ENCODE measurements at places on chromosomes 7 and 10.

GRCh38 chr10:132632091-132632561 is 94.5 kb downstream of the INPP5A start:
- no peak for DNase-seq

- DNase-seq = no peak
Measured at GRCh38 chr10:97029271-97029670, 156.5 kb downstream of the SLIT1 start.

DNA sequence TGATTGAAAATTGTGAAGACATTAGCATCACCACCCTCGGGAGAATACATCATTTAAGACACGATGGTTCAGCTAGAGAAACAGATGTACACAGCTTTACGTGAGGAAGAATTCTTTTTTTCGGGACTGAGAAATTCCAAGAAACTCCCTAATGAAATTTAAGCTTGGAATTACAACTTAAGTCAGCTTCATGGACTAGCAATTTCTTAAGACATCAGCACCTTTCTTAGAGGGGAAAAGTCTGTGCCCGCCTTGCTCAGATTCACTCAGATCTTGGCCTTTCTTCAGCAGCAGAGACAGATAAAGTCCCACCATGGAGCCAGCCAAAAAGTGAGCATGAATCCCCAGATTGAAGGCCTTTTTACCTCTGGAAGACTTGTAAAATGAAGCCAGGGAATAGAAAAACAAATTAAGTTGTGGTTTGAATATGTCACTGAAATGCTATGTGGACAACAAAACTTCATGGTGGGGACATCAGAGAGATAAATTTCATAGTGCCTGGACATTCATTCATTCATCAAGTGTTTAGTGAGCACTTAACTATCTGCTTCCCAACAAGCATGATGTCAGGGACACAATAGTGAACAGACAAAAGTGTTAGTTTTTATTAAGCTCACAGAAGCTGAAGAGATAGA is 32.1 kb downstream of the PRKG1 start:
- no peak for DNase-seq

DNA sequence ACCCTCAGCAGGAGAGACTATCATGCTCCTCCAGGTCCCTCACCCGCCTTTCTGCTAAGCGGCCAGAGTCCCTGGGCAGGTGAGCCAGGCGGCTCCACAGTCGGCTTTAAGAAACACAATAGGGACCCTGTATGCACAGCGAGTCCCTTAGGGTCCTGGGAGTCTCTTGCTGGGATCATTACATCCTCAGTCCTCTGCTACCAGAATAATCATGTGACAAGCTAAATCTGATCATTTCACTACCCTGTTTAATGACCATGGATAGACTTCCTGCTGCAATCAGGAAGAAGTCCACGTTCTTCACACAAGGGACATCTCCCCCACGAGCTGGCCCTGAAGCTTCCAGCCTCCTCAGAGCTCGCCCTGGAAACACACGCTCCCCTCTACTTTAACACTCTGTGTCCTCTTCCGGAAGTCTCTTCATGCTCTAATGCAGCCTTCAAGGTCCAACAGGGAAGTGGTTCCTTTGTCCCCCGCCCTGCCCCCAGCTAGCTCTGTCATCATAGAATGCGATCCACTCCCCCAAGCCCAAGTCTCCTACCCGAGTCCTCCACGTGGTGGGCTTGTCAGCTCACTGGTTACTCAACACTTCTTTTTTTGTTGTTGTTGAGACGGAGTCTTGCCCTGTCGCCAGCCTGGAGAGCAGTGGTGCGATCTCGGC is 101.5 kb downstream of the RNF216 start:
- DNase-seq = peak; percentile 46

GRCh38 chr7:12386313-12386740 is 17.3 kb downstream of the VWDE start:
- DNase-seq = no peak

GRCh38 chr7:150610233-150610632 is 22.0 kb downstream of the GIMAP6 start:
- no peak for DNase-seq

- DNase-seq = no peak
Measured at GRCh38 chr10:30455816-30456215, 21.8 kb downstream of the MAP3K8 start.

DNA sequence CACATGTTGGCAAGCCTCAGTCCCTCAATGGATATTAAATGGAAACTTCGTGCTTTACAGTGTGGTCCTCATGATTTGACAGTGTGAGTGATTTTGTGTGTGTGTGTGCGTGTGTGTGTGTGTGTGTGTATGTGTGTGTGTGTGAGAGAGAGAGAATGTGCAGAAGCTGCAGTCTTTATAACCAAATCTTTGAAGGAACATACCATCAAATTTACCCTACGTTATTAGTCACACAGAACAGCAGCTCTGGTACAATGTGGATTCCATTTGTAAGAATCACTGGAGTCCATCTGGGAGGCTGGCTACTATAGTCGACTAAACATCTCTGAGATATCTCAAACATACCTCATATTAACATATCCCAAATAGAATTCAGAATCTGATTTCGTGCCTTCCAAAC is 928.0 kb upstream of the POT1 start:
- no peak for DNase-seq

GRCh38 chr10:95315509-95315908 is 24.7 kb upstream of the PDLIM1 start:
- DNase-seq = no peak

GRCh38 chr7:1758028-1758858 is 88.2 kb downstream of the ELFN1 start:
- peak; percentile 35 for DNase-seq

- no peak for DNase-seq
Measured at GRCh38 chr7:51700593-51701215, 384.1 kb upstream of the COBL start.

DNA sequence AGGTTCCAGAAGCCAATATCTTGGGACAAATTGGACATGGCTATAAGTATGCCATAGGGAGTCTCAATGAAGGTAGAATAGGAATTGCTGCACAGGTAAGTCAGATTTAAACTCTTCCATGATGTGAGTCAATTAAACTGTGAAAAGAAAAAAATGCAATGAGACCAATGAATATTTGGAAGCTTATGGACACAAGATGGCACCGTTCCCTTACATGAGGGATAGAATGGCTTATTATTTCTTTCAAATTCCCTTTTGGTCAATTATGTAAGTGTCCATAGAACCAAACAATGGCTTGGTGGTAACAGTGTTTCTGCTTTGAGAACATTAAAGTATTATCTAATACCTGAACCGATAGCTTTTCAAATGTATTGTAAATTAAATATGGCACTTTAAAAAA is 35.6 kb downstream of the ACADSB start:
- DNase-seq = peak; percentile 17

DNA sequence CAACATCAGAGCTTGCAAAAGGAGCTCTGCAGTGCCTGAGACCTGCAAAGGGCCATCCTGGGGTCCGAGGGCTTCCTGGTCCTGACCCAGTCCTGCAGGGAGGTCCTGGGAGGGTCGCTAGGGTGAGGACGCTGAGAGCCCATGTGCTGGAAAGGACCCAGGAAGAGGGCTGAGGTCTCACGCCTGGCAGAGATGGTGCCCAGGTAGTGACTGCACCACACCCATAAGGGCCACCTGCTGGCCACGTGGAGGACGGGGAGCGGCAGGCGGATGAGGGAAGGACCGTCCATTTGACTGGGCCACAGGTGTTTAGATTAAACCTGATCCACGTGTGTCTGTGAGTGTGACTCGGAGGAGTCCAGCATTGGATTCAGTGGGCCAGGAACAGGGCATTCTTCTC is 392.8 kb downstream of the DNAJB6 start:
- no peak for DNase-seq

DNA sequence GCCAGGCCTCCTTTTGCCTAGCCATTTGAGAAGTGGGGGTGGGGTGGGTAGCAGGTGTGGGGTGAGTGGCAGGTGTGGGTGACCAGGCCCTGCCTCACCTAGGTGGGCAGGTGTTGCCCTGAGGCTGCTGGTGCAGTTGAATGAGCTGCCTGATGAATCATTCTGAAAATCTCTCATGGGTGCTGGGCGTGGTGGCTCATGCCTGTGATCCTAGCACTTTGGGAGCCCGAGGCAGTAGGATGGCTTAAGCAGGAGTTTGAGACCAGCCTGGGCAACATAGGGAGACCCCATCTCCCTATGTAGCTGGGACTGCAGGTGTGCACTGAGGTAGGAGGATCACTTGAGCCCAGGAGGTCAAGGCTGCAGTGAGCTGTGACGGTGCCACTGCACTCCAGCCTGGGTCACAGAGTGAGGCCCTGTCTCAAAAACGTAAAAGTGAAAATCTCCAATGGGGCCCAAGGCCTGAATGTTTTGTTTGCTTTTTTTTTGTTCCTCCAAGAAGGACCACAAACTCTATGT is 17.7 kb downstream of the TSPAN14 start:
- DNase-seq = no peak

- DNase-seq = peak; percentile 38
Measured at GRCh38 chr7:48280100-48280499, 108.8 kb downstream of the ABCA13 start.

GRCh38 chr7:142636751-142637150 is 112.5 kb upstream of the PRSS1 start:
- DNase-seq = no peak

DNA sequence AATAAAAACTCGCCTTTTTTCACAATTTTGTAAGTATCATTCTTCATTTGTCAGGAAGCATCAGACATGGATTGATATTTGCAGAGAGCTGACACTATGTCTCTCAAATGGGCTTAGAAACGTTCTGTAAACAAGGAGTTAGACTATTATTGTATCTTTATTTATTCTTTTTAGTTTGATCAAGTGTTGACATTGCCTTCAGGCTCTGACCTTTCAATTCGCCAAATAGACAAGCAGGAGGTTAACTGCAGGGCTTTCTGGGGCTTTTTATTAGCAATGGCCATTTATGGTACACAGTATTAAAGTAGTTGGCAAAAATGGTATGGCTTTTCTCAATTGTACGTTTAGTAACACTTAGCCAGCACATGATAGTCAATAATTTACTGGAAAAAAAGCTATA is 221.7 kb downstream of the ZWINT start:
- no peak for DNase-seq

DNA sequence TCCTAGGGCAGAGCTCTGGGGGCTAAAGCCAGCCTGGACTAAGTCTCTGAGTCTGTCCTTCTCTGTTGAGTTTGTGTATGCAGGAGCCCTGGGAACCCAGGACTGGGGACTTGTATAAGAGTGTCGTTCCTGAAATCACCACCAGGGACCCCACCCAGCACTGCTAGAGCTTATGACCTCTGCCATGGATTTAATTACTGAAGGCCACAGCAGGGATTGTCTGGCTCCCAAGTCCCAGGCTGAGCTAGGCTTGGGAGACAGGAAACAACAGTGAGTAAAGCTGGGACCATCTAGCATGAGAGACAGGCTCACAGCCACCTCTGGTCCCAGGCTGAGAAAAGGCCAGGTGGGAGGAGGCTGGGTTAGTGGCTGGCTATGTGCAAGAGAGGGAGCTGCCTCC is 1.4 kb upstream of the TSPAN15 start:
- peak; percentile 46 for DNase-seq

- DNase-seq = no peak
Measured at GRCh38 chr7:123305840-123306375, 106.1 kb upstream of the SLC13A1 start.

GRCh38 chr10:7029672-7030071 is 381.2 kb downstream of the SFMBT2 start:
- DNase-seq = no peak

- DNase-seq = no peak
Measured at GRCh38 chr7:46833197-46833596, 748.7 kb downstream of the TNS3 start.

DNA sequence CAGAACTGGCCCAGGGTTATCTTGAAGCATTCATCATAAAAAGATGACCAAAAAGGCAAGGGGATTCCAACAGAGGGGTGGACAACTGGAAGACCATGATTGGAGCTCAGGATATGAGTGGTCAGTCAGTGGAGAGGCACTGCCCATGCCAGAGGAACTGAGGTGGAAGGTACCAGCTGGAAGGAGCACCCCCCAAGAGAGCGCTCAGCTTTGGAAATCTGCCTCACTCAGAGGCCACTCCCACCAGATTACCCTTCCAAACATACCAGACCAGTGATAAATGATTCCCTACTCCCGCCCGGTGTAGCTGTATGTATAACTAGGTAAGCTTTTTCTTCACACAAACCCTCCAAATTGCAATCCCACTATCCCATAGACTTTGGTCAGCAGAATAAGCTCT is 257.0 kb upstream of the SLC26A5 start:
- DNase-seq = no peak

DNA sequence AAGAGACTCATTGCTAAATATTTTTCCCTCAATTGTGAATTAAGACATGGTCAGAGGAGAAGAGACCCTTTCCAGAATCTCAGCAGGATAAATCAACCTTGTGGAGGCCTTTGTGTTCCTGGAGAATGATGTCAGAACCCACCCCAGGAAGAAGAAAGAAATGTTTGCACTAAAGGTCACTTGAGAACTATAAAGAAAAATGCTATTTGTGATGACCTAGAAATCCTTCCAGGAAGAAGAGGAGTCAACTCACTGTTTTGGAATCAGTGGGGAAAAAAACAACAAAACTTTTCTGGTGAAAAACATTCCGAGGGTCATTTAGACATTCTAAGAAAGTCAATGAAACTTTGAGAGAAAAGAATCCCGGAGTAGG is 129.1 kb upstream of the ANKRD1 start:
- DNase-seq = no peak

DNA sequence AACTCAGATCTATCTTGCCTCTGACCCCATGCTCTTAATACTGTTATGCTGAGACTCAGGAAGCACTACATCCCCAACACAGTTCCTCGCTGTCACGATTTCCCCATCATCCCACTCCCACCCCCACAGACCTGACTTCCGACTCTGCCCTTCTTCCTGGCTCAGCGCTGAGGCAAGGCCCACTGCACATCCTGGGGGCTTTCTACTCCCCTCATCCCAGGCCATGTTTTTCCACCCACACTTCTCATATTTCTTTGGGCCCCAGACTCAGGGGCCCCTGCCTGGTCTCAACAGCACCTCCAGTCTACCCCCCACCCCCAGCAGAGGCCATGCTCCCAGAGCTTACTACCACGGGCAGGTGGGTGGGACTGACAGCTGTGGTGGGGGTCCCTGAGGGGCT is 7.7 kb upstream of the NDST2 start:
- DNase-seq = peak; percentile 22

DNA sequence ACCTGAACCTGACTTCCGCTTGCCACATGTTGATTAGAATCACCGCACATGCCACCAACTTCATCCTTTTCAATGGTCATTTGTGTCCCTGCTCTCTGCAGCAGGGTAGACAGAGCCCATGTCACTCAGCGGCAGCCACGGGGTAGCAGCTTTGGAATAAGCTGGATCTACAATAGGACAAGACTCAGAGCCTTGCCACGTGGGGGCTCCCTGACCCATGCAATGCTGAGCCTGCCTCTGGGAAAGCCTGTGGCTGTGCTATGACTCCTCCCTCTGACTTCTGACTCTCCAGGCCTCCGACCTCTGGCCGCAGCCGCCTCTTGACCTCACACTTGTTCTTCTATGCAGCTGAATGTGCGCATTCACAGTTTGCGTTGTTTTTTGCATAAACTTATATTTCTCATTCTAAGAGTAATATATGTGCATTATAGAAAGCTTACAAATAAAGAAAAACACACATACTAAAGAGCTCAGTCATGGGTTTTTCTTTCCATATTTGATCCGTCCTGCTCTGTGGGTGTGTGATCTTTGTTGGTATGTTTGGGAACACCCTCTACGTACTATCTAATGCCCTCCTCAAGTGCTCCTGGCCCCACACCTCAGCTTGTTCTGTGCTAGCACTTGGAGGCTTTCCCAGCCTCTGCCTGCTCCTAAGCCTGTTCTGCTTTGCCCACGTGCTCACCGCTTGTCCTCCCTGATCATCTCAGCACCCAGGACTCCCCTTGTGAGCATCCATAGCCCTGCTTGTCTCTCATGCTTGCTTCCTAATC is 198.0 kb upstream of the MKI67 start:
- no peak for DNase-seq
